ENCODE measurements at places on chromosomes 2 and 18.

DNA sequence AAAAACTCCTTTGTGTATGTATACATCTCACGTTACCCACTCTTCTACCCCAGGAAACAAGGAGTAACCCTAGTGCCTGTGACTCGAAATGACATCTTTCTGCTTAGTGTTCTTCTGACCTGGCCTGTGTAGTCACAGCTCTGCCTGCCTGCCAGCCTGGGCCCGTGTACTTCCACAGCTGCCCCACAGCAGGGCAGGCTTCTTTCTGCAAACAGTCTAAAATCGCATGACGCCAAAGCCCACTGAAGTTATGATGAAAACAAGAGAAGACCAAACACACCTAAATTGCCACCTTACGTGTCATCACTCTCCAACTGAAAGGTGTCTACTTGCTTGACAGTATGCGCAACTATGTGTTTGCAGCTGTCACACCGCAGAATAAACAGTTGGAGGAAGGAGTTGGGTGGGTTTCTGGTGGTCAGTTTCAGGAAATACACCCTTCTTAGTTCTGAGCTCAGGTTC lies 1.5 kb downstream of the GAREM1 start:
- DNase-seq: no peak

GRCh38 chr2:159968279-159968900 lies 94.0 kb downstream of the PLA2R1 start:
- peak; percentile 54 for DNase-seq

DNA sequence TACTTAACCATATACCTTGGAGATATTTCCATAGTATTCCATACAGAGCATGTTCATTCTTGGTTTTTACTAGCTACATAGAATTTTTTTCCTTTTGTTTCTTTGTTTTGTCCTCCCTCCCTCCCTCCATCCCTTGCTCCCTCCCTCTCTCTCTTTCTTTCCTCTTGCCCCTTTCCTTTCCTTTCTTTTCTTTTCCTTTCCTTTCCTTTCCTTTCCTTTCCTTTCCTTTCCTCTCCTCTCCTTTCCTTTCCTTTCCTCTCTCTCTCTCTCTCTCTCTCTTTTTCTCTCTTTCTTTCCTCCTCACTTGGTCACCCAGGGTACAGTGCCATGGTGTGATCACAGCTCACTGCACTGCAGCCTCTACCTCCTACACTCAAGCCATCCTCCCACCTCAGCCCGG lies 28.3 kb downstream of the RPL37A start:
- no peak for DNase-seq

DNA sequence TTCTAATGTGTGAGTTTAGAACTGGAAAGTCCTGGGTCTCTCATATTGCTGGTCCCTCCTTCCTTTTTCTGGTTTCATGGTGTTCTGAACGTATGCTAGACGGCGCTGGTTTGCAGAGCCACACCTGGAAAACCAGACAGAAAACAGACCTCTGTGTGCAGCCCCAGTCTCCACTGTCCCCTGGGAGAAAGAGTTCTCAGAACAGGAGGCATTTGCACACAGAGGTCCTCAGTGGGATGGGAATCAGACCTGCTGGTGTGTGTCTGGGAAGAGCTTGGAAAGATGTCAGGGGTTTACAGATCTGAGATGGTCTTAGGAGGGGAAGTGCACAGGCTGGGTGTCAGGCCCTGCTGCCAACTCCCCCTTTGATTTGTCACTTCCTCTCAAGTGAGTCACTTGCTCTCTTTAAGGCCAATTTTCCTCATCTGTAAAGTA lies 14.9 kb upstream of the MBP start:
- DNase-seq: peak; percentile 77

GRCh38 chr2:239467281-239467955 lies 66.6 kb upstream of the HDAC4 start:
- DNase-seq: no peak

GRCh38 chr18:76444446-76445105 lies 50.5 kb downstream of the ZNF516 start:
- no peak for DNase-seq

- no peak for DNase-seq
Measured at GRCh38 chr2:235449568-235449967, 44.3 kb upstream of the AGAP1 start.

DNA sequence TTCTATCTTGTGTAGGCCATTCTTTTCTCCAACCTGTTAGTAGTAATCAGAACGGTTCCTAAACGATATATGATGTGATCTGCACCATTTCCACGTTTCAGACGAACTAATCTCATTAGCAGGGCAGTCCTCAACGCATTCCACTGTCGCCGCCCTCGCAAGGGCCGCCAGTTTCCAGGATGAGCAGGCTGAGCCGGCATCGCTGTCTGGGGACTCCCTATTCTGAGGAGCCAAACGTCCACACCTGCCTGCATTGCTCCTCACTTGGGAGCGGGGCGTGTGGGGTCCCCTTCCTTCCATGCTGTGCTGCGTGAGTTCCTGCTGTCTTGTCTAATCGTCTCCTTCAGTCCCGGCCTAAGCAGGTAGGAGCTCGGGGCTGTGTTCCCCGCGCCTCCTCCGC lies 76.6 kb downstream of the PSMG2 start:
- no peak for DNase-seq

- no peak for DNase-seq
Measured at GRCh38 chr2:130762031-130762909, 6.9 kb downstream of the AMER3 start.

- DNase-seq: no peak
Measured at GRCh38 chr2:10460366-10460796, 12.3 kb upstream of the ODC1 start.

DNA sequence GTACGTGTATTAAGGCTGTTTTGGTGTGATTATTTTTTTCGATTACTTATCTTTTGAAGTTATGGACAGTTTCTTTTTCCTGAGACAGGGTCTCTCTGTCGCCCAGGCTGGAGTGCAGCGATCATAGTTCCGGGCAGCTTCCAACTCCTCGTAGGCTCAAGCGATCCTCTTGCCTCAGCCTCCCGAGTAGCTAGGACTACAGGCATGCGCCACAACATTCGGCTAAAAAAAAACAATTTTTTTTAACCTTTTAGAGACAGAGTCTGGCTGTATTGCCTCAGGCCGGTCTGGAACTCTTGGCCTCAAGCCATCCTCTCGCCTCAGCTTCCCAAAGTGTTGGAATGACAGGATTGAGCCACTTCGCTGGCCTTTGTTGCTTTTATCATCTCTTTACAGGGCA lies 945 bp downstream of the HAT1 start:
- peak; percentile 55 for DNase-seq

- DNase-seq: peak; percentile 57
Measured at GRCh38 chr2:47486841-47487497, 84.0 kb downstream of the MSH2 start.
